ENCODE measurements at places on chromosomes 4 and X.
A peak's percentile ranks its signal among the peaks of the same experiment; 100 is the strongest.

DNA sequence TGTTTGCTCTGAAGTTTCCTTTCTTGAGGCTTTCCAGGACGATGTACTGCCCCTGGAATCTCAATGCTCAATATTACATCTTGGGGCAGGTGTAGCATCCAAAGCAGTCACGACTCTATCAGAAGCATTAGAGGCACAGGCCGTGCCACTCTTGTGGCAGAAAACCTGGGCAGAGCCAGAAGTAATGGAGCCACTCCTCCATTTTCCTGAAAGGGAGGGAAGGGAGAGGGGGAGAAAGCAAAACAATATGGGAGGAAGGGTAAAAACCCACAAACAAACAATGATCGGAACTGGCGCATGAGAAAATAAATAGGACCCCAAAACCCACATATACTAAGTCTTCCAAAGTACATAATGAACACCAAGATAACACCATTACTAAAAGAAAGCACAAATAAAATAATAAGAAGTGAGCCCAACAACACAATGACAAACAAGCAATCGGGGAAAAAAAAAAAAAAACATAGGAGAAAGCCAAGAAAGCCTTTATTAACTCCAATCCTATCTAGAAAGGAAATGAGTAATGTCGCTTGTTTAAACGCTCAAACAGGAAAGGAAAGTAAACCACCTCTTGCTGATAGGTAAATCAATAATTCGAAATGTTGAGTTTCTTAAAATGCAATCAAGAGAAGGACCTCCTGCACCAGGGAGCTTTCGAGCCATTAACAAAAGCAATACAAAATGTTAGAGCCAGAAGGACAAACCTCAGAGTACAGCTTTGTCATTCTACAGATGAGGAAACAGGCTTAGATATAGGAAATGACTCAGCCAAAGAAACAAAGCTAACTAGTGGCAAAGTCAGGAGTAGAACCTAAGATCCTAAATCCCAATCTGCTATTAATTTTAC lies 117.4 kb downstream of the ATRX start:
- peak; percentile 1 for DNase-seq

DNA sequence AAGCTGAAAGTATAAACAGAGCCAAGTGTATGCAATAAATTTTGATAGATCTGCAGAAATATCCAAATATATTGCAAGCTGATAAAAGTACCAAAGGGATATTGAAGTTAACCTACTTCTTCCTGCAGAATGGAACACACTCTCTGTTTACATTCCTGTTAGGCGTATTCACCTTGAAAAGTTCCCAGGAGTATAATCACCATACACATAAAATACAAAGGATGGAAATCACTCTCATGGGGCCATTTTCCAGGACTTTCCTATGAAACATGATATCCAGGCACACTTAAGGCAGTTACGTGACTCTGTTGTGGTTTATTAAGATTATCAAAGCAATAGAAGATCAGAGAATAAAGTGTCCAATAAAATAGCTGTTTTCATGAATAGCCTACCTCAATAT lies 1142.3 kb downstream of the NLGN4X start:
- DNase-seq, result no peak

GRCh38 chr4:137090951-137091350 lies 441.3 kb downstream of the PCDH18 start:
- no peak for DNase-seq

DNA sequence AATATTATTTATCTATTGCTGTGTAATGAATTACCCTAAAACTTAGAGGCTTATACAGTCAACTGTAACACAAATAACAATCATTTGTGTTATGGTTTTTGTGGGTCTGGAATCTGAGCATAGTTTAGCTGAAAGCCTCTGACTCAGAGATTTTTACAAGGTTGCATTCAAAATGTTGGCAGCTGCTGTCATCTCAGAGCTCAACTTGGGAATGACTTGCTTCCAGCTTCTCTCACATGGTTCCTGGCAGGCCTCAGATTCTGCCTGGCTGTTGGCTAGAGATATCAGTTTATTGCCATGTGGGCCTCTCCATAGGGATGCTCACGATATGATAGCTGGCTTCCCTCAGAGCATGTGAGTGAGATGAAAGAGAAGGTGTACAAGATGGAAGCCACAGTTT lies 70.2 kb upstream of the BRWD3 start:
- DNase-seq, result no peak

DNA sequence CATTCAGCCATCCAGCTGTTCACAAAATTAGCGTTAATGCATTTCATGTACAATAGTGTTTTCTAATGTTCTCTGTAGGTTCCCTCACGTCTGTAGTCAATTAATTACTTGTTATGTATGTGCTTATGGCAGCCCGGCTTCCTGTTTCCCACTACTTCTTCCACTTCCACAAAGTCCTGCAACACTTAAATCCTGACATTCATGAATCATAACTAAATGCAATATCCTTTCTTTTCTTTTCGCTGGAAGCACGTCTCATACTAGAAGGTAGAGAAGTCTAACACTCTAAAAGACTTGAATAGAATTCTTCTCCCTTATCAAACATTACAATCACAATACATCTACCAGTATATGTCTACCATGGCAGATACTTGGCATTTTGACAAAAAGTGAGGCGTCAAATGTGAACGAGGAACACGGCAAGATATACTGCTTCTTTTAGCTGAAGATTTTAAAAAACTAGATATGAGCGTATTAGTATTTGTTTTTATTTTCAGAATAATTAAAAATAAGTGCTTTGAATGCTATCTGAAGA lies 239.0 kb upstream of the DIAPH2 start:
- no peak for DNase-seq

DNA sequence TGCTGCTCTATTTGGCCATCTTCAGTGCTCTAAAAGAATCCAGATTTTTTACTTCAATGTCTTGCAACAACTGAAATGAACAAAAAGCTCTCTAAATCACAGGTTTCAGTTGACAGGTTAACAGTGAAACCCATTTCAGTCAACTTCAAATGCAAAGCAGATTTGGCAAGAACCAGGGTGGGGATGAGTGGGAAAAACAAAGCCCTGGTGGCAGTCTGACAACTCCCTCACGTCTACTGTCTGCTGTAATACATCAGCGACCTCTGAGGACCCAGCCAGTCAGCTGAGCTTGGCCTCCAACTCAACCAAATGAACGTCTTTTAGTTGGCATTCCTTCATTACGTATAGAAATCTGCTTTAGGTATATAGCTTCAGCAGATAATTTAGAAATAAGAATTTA lies 95.8 kb downstream of the COL25A1 start:
- DNase-seq, result no peak

GRCh38 chrX:140526171-140526570 lies 21.3 kb upstream of the SOX3 start:
- DNase-seq, result peak; percentile 1

DNA sequence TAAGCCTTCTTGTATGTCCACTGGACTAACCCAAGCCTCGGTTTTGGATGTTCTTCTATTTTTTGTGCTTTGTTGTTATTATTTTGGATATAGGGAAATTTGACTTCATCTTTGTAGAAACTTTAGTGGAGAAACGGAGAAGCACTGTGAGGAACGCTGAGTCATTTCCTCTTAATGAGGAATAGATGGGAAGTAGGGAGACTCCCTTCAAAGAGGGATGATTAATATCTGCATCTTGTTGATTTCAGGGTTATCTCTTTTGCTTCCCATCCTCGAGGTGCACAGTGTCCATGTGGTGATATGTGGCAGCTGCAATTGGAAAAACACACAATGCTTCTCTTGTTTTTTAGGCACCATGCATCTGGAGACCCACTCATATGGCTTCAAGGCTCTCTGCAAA lies 1147.9 kb downstream of the NLGN4X start:
- DNase-seq, result no peak

DNA sequence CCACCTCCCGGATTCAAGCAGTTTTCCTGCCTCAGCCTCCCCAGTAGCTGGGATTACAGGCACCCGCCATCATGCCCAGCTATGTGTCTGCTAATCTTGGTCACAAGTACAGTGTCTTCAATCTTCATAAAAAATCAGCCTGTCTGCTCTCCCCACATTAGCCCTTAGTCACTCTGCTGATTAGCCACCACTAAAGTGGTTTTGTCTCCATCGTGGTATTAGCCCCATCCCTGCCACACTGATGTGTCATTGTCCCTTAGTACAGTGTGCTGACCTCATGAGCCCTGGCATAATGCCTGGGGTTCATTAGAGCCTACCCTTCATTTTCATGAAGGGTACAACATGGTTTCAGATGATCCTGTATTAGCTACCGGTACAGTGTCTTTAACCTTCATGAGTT lies 49.9 kb downstream of the ZNF157 start:
- no peak for DNase-seq

GRCh38 chrX:63453571-63453970 lies 102.4 kb upstream of the SPIN4 start:
- DNase-seq, result no peak
